ENCODE measurements at places on chromosomes 6 and 20. TPM values are rescaled to one million over a fixed set of nuclear protein-coding genes. Genes with fewer than 3 reads are reported as not detected.

BCAS4 gene
- 4.6 TPM for polyA plus RNA-seq

HCRTR2 gene
- 0.47 TPM for polyA plus RNA-seq

- no peak for DNase-seq
These were observed 54.6 kb downstream of the PCSK2 start for GRCh38 chr20:17281478-17281877.

DNA sequence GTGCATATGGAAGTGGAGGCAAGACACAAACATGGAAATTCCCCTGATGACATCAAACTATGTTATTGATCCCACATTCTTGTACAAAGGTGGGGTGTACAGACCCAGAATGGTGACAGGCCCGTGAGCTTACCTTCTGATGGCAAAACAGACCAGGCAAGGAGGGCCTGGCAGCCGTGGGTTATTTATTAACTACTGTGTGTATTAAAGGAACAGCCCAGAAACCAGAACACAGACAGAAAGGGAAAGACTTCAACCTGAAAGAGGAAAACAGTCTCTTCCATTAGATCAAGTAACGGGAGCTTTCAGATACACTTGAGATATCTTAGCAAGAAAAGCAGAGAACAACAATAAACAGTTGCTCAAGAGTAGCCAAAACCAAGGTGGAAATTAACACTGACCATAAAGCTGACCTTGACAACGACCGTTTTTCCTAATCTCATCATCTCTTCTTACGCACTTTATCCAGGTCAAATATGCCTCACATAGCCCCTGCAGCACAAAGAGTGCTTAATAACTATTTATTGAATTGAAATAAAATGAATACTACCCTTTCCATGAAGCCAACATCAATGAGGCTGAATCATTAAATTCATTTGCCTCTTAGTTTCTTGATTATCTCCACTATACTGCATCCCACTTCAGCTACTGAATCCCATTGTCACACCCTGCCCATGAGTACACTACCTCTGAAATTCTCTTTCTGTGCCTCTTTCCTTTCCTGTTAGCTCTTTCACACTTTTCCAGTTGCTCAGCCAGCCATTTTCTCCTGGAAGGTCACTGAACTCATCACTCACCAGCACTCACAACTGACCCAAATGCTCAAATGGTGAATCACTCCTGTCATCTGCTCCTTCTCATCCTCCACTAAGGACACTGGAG, 67.4 kb downstream of the MOXD1 start:
- no peak for DNase-seq

GRCh38 chr6:15048367-15048766, 197.5 kb upstream of the JARID2 start:
- no peak for DNase-seq

DNA sequence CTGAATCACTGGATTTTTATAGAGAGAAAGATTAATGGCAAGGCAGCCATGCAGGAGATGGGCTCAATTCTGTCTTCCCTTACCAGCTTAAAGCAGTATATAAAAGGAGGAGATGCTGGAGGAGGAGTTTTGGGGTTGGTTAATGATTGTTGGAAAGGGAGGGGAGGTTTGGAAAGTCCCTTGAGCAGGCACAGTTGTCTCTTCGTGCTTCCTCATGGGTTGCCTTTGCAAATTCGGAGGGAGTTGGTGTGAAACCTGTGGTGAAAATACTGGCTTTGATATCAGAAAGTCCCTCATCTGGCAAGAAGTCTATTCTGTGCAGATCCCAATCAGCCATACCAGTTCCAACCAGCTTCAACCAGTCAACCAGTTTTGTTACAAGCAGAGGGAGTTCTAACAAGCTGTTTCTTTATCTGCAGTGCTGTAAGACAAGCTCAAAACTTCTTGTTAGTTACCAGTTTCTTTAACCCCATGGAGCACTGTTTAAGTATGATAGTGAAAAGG, 107.0 kb downstream of the HIVEP1 start:
- DNase-seq = peak; percentile 10

GRCh38 chr20:37382482-37383120, 36.7 kb downstream of the SRC start:
- DNase-seq = no peak

- peak; percentile 19 for DNase-seq
These were observed 278.6 kb downstream of the TBC1D32 start for GRCh38 chr6:121055572-121056163.

GRCh38 chr6:83824831-83825230, 28.3 kb upstream of the RIPPLY2 start:
- DNase-seq = no peak
